T follicular helper cell (primary cell): ENCODE measurements at places on chromosomes 2 and 18.

GRCh38 chr18:79862562-79862961 is 64.8 kb downstream of the KCNG2 start:
- DNase-seq = no peak

- no peak for DNase-seq
These were observed 27.5 kb upstream of the POLE4 start for GRCh38 chr2:74930811-74931486.

- DNase-seq = no peak
These were observed 835.1 kb downstream of the RNF144A start for GRCh38 chr2:7752291-7752690.

- peak; percentile 23 for DNase-seq
These were observed 51.4 kb downstream of the KIF5C start for GRCh38 chr2:148926291-148926961.

DNA sequence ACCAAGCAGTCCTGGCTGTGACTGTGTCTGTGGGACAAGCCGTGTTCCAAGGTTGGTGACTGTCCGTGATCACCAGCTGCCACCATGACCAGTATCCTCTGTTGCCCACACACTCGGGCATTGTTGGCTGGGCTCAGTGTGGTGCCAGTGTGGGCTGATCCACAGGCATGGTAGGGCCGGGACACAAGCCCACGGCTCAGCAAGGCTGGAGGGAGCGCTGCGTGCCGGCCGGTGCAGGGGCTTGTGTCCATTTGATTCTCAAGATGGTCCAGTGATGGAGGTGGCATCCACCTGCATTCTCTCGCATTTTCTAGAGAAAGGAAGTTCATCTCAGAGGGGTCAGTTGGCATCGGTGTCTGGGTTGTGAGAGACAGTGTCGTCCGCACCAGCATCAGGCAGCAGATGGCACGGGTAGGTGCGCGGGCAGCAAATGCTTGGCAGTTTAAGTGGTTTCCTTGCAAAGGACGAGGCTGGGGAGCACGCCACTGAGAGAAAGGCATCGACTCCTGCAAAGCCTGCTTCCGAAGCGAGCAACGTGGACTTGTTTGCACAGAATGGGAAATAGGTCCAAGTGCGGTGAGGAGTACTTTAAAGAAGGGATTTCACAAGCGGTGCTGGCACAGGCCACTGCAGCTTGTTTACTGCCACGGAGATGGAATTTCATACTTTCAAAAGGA is 20.9 kb downstream of the TWIST2 start:
- no peak for DNase-seq

GRCh38 chr18:77054288-77054605 is 78.3 kb downstream of the MBP start:
- no peak for DNase-seq

- DNase-seq = no peak
These were observed 19.3 kb upstream of the ALK start for GRCh38 chr2:29940706-29941105.

GRCh38 chr18:61870151-61870550 is 22.7 kb downstream of the RNF152 start:
- no peak for DNase-seq

- no peak for DNase-seq
These were observed 26.1 kb upstream of the TMX3 start for GRCh38 chr18:68740966-68741365.

- DNase-seq = no peak
These were observed 145.9 kb downstream of the CCDC74A start for GRCh38 chr2:131673400-131674173.

GRCh38 chr2:124983595-124983994 is 958.5 kb downstream of the CNTNAP5 start:
- DNase-seq = no peak

DNA sequence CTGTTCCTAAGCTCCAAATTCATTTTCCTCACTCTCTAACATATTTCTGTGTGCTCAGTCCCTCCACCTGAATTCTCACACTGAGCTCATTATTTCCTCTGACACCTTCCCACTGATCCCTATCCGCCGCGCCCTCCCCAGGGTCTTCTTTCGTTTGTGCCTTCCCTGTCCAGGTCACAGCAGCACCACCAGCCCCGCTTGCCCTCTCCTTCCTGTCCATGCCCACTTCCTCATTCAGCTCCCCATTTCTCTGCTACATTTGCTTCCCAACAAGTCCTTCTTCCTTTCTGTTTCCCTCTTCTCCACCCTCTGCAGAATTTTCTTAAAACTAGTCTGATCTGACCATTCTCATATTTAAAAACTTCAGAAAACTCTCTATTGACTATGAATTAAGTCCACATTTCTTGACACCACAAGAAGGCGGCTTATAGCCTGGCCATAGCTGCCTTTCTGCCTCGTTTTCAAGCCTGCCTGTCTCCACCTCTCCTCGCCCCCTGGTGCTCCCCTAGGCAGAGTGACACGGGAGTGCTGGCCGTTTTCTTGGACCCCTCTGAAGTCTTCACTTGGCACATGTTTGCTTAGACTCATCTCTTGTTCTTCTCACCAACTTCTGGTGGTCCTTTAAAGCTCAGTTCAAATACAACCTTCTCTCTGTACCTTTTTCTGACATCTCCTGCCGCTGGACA is 138.7 kb upstream of the BOD1L2 start:
- DNase-seq = no peak

GRCh38 chr2:144516411-144516980 is 3.4 kb downstream of the ZEB2 start:
- DNase-seq = no peak

DNA sequence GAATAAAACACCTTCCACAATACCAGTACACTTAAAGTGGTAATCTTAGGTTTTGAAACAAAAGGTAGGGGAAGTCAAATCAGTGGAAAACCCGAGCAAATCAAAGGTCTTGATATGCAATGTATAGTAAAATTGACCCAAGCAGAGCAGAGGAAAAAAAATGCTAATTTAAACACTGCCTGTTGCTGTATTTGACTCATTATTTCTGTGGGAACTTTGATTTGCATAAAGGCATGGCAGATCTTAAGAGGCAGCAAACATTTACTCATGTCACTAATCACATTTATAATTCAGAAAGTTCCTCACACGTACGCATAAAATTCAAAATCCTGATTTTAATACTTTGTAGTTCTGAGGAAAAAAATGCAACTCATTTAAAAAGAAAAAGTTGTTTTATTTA is 64.4 kb downstream of the IKZF2 start:
- DNase-seq = no peak

- DNase-seq = no peak
These were observed 25.9 kb downstream of the GCG start for GRCh38 chr2:162126111-162126519.

DNA sequence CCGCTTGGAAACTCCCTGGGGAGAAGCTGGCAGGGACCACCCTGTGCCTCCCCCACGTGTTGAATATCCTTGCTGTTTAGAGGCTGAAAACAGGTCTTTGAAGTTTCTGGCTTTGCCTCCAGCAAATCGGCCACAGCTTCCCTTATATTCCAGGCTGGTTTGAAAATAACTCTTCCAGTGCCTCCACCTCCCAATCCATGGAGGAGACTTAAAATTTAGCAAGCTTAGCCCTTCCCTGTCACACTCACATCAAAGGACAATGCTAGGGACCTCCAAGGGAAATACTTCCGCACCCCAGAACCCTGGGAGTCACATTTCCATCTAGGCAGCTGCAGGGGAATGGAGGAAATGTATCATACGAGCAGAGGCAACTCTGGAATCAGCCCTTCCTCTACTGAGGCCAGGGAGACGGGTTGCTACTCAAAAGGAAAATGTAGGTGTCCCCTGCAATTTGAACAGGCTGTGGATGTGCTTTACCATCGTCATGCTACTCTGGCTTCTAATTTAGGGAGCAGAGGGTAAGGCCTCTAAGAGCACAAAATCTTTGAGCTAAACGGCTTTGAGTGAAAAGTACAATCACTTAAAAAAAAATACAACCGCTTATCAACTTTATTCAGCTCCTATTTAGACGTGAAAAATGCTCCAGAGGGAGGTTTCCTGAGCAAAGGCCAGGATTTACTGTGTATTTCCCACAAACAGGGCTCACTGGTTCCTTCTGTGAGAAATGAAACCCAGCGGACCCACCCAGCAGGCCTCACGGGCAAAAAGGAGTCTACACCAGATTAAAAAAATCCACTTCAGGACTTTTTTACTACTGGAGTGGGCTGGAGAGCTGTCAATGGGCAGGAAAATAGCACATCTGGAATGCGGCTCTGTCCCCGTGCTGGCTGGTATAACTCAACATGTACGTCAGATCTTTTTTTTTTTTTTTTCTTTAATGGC is 49.4 kb upstream of the PKDCC start:
- DNase-seq = no peak

DNA sequence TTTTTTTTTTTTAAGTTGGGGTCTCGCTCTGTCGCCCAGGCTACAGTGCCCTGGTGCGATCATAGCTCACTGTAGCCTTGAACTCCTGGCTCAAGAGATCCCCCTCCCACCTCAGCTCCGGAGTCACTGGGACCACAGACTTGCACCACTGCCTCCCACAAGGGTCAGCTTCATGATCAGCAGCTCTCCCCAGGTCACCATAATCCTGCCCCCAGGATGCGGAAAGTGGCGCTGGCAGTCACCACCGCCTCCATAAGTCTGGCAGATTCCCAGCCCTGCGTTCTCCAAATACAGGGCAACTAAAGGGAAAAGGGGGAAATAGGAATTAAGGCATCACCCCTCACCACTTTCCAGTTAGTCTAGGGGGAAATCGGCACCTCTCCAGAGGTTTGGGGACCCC is 5.2 kb upstream of the ARID5A start:
- DNase-seq = no peak

DNA sequence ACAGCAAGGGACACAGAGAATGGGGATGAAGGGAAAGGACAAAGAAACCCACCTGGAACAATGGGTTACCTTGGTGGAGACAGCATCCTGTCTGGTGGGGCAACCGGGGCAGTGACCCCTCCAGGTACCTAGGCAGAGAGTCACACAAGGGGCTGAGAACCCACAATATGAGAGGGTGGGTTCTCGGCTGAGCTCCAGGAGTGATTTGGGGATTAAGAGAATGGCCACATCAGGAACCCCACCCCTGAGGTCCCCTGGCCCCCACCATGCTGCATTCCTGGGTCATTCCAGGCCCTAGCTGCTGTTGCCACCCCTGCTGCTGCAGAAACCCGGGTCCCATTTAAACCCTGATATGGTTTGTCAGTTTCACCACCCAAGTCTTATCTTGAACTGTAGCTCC is 172.3 kb downstream of the RTP5 start:
- DNase-seq = no peak

- no peak for DNase-seq
These were observed 17.7 kb upstream of the NFE2L2 start for GRCh38 chr2:177282181-177282641.

- DNase-seq = no peak
These were observed 78.4 kb downstream of the QPCT start for GRCh38 chr2:37422816-37423215.

DNA sequence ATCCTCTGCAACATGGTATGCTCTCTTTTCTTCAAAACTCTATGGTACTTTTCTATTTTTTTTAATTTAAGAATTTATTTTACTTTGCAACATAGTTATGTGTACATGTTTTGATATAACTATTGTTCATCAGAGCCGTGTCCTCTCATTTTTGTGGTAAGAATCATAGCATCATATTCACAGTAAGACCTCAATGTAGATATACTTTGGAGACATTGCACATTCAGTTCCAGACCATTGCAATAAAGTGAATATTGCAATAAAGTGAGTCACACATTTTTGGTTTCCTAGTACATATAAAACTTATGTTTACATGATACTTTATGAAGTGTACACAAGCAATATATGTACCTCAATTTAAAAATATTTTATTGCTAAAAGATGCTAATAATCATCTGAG is 22.7 kb upstream of the LINC00305 start:
- DNase-seq = no peak

DNA sequence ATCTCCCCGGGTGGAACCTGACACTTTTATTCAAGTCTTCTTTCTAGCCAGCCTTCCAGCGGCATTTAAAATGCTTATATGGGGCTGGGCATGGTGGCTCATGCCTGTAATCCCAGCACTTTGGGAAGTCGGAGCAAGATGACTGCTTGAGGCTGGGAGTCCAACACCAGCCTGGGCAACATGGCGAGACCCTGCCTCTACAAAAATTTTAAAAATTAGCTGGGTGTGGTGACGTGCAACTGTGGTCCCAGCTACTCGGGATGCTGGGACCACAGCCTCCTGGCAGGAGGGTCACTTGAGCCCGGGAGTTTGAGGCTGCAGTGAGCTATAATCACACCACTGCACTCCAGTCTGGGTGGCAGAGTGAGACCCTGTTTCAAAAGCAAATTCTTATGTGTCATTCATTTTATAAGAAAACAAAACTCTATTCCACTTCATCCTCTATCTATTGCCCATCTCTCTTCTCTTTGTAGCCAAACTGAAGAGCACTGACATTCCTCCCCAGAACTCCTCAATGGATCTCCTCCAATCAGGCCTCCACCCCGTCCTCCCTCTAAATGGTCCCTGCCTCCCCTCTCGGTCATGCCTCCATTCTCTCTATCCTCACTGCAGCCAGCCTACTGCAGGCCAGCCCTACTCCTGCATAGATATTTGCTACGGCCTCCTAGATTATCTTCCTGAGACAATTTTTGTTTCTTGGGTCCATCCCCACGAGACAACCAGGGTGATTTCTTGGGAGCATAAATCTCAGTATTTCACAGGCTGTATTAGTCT is 18.0 kb upstream of the RHOB start:
- no peak for DNase-seq

- no peak for DNase-seq
These were observed 12.5 kb upstream of the POLR1B start for GRCh38 chr2:112529757-112530156.

DNA sequence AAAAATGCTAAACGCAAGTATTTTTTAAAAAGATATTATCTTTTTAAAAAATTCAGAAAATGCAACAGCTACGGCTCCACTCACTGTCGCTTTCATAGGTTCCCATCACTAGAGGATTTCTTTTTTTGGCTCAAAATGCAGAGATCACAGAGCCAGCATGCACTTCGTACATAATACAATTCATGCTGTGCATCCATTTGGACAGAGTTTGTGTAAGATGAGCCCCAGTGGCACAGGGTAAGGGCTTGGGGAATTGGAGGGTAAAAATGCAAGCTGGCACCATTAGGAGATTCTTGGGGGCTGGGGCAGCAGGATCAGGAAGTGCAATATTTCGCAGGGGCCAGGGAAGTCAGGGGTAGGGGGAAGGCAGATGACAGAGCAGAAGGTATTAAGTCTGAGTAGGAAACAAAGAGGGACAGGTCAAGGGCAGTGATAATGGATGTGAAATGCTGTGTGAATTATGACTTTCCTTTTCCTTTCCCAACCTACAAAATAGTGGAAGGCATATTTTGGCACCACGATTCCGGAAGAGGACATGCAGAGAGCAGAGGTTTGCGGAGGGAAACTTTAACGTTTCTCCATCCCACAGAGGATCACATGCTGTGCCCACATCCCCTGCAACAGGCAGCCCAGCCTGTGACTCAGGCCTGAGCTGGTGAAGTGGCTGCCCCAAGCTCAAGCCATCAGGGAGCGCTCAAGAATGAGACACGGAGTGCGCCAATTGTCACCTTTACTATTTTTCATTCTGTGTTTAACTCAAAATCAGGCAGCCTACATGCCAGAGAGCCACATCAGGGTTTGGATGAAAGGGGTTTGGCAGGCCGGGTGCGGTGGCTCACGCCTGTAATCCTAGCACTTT is 4.7 kb downstream of the CAPG start:
- peak; percentile 32 for DNase-seq
